NCI-H1105 treated with DMSO at 0.1 percent for 48 hours (cell line): ENCODE measurements at places on chromosomes 7 and 10.

- no peak for DNase-seq
These were observed 140.0 kb downstream of the CHCHD3 start for GRCh38 chr7:132941905-132942304.

DNA sequence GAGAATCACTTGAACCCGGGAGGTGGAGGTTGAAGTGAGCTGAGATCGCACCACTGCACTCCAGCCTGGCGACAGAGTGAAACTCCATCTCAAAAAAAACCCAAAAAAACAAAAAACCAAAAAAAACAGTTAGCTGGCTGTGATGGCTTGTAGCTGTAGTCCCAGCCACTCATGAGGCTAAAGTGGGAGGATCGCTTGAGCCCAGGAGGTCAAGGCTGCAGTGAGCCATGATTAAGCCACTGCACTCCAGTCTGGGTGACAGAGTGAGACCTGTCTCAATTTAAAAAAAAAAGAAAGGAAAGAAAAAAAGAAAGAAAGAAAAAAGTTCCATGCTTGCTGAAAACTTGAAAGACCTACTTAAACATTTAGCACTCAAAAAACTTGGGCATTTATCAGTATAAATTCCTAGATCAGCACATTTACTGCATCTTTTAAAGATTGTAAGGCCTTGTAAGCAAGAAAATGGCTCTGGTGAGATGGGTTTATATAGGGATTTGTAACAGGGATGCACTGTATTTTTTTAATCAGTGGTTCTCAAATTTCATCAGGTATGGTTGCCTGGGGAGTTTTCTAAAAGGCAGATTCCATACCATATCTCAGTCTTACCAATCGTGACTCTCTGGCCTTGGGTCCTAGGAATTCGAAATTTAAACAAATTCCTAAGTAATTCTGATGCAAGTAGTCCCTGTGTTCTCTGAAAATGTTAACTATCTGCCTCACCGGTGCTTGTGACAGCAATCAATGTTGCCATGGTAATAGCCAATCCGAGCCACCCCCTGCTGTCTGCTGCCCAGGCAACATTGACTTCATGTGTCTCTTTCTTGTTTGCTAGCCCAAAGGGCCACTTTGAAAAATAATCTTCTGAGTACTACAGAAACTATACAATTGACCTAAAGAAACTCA lies 11.5 kb upstream of the NT5C2 start:
- no peak for DNase-seq

- DNase-seq, result no peak
These were observed 32.0 kb downstream of the NPVF start for GRCh38 chr7:25196132-25196896.

- DNase-seq, result no peak
These were observed 46.5 kb downstream of the DLD start for GRCh38 chr7:107937531-107937930.

GRCh38 chr10:115762029-115762428 lies 511.0 kb downstream of the GFRA1 start:
- DNase-seq, result no peak

DNA sequence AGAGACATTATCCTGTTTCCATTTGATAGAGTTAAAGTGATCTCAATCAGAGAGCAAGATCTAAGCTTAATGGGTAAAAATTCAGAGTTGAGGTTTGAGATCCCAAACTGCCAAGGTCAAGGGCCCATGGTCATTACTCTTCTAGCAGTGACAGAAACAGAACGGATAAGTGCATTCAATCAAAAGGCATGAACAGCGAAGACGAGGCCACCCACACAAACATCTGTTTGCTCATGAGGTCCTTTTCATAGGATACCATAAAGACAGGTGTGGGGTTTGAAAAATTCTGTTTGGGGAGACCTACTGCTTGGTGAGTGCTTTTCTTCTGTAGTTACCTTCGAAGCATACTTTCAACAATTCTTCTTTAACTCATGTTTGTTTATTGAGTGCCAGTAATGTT lies 58.3 kb downstream of the SEMA3C start:
- no peak for DNase-seq

DNA sequence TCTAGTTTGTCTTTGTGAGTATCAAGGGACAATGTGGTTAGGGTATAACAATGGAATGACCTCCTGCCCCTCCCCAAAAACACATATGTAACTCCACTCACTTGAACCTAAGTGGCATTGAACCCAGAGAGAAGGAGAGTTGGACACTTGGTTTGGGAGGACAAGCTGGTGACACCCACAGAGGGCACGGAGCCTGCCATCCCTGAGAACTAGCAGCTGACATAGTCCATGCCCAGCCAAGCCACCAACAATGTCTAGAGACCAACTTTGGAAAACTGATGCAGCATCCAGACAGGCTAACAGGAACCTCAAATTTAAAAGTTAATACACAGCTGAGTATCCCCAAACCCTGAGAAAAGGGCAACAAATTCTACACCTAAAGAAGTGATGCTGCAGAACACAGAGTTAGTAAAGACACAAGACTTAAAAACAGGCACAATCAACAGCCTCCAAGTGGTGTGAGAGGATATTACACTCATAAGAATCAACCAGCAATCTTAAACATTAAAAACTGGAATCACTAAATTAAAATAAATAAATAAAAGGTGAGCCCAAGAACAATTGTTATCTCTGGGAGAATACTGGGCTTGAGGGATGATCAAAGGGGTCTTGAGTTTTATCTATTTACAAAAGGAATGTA lies 27.2 kb downstream of the NUDCD3 start:
- DNase-seq, result peak; percentile 4

GRCh38 chr7:158235862-158236261 lies 351.8 kb downstream of the PTPRN2 start:
- DNase-seq, result no peak

GRCh38 chr7:11373546-11374142 lies 400.0 kb downstream of the PHF14 start:
- peak; percentile 58 for DNase-seq
